ENCODE measurements at places on chromosomes 3 and 15.
A peak's percentile ranks its signal among the peaks of the same experiment; 100 is the strongest.

- no peak for DNase-seq
Observed at GRCh38 chr3:110811050-110811449, 260.6 kb upstream of the NECTIN3 start.

GRCh38 chr15:81196576-81197254 is at the start of gene IL16:
TSS of gene IL16 (plus strand) at chr15:81196879. CDS start at chr15:81225400, 28,521 bp downstream.
- no peak for DNase-seq

GRCh38 chr3:12327021-12327420 is 38.2 kb downstream of the PPARG start:
- no peak for DNase-seq

GRCh38 chr3:149992416-149993058 is 21.8 kb upstream of the PFN2 start:
- no peak for DNase-seq

DNA sequence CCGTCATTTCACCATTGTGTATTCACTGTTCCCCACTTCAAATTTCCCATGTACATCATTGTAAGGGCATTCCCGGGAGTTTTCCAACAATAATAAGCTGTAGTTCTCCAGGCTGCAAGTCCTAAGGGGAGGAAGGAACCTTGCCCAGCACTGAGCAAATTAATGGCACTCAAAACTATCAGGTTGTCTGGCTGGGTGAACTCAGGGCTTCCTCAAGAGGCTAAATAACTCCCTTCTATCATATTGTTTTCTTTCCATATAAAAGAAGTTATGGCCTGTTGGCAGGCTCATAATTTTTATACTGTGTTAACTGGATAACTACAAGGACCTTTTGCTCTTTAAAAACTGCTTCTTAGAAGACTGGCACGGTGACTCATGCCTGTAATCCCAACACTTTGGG is 71.4 kb downstream of the SEMA6D start:
- no peak for DNase-seq

- DNase-seq: no peak
Observed at GRCh38 chr3:101858464-101859030, 9.2 kb downstream of the NFKBIZ start.

DNA sequence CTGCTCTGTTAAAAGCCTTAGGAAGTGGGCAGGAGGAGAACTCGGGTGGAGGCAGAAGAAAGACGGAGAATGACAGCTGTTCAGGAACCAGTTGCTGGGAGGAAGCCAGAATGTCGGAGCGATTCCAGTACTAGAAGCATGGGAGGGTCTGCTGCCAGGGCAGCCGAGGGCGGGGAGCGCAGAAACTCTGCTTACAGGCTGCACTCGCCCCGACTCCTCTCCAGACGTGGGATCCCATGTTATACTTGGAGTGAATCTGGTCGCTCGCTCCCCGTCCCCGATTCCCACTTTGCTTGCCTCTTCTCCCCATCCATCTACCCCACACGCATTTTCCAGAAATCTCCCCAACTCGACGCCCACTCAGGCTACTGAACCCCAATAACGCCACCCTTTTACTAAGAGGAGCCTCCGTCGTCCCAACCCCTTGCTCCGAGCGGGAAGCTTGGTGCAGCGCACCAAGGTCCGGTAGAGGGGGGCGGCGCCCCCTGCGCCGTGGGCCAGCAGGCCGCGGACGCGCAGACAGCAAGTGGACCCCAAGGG is 665 bp downstream of the GATM start:
- DNase-seq: no peak

DNA sequence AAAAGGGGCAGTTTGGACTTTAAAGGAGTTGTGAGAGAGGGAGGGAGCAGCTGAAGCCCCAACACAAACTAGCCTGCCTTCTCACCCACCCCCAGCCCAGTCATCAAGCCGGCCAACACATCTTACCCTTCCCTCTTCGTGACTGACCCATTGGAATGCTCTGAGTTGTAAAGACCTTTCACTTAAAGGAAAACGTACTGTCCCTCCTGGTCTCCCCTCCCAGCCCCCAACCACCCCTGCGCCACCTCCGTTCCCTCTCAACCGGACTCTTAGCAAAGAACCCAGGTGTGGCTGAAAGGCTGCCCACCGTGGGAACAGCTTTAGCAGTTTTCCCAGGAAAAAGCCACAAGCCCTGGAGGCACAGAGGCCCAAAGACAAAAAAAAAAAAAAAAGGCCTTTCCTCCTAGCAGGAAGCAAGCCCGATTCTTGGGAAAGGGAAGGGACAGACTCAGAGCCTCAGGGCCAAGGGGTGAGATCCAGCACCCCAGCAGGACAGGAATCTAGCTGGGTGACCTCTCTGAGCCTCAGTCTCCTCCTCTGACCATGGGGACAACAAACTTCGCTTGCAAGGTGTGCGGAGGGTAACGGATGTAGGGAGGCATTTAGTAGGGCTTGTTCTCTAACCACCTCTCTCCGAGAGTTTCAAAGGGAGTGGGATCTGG is 2.4 kb downstream of the CYP11A1 start:
- no peak for DNase-seq

DNA sequence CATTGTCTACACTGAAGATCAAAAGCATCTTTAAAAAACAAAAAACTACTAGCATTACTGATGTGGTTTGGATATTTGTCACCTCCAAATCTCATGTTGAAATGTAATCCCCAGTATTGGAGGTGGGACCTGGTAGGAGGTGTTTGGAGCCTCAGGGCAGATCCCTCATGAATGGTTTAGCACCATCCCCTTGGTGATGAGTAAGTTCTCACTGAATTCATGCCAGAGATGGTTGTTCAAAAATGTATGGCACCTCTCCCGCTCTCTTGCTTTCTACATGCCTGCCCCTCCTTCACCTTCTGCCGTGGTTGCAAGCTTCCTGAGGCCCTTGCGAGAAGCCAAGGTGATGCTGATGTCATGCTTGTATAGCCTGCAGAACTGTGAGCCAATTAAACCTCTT is 136.6 kb upstream of the FHIT start:
- no peak for DNase-seq

DNA sequence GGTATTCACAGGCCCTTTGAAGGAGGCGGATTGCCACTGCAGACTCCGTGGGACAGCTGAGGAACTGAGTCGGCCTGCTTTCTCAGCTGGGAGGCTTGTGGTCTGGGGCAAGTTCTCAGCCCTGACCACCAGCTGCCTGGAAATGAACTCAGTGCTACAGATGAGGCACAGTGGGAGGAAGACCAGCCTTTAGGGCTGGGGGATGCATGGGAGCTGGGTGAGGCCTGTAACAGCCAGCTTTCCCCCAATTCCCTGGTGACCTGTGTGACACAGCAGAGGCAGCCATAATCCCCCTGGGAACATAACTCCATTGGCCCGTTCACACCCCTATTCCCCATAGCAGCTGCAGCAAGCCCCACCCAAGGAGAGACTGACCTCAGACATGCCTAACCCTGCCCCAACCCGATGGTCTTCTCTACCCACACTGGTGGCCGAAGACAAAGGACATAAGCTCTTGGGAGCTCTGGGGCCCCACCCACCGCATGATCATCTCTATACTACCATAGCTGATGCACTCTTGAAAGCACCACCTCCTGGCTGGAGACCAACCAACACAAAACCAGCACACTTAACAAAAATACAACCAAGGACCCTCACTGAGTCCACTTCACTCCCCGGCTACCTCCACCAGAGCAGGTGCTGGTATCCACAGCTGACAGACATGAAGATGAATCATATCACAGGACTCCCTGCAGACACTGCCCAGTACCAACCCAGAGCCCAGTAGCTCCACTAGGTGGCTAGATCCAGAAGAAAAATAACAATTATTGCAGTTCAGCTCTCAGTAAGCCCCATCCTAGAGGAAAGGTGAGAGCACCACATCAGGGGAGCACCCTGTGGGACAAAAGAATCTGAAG is 24.9 kb downstream of the ZMAT3 start:
- peak; percentile 5 for DNase-seq
